ENCODE measurements at places on chromosomes 12 and 14.

- DNase-seq, result no peak
Measured at GRCh38 chr12:45503899-45504298, 225.6 kb upstream of the ARID2 start.

- no peak for DNase-seq
Measured at GRCh38 chr14:38212111-38212510, 4.4 kb downstream of the SSTR1 start.

- DNase-seq, result no peak
Measured at GRCh38 chr14:90452366-90452765, 55.5 kb downstream of the CALM1 start.

- DNase-seq, result no peak
Measured at GRCh38 chr14:21317398-21317797, 37.5 kb downstream of the RPGRIP1 start.

- no peak for DNase-seq
Measured at GRCh38 chr12:82326905-82327503, 31.2 kb downstream of the CCDC59 start.

- peak; percentile 58 for DNase-seq
Measured at GRCh38 chr14:60327447-60328331, 78.7 kb downstream of the PPM1A start.

GRCh38 chr14:51328064-51328771 lies 88.2 kb downstream of the TMX1 start:
- DNase-seq, result no peak

- no peak for DNase-seq
Measured at GRCh38 chr12:49730568-49731101, 10.7 kb upstream of the TMBIM6 start.

- DNase-seq, result no peak
Measured at GRCh38 chr14:102610968-102611811, 18.7 kb downstream of the RCOR1 start.

DNA sequence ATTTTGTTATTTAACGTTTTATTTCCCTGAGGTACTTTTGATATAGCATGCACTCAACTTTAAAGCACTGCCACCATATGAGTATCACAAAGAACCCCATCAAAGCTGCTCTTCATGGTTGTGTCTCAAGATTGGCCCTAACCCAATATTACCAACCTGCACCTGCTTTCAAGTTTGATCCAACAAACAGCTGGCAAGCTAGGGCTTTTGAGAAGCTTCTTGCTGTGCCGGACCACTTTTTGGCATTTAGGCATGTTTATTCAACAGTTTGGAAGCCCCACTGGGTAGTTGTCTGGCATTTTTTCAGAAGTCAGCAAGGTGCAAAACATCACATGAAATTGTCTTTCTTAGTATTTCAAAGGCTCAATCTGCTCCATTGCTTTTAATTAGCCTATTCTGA lies 137.2 kb upstream of the PLEKHA5 start:
- DNase-seq, result no peak

DNA sequence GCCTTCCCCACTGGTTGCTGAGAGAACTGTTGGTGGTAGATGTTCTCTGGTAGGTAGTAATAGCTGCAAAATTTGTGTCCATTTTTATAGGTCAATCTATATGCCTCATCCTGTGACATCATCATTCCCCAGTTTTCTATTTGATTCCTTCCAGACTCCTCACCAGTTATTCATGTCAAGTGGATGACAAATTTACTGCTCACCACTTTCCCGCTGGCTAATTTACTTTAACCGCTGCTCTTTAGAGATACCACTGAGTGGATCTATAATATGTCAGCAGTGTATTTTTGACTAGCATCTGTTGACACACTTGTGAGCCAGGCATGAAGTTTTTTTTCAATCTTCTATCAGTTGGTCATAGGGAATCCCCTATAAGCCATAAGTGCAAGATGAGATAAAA lies 24.6 kb downstream of the GPR65 start:
- no peak for DNase-seq

GRCh38 chr12:12562016-12562483 lies 613 bp downstream of the DUSP16 start:
- DNase-seq, result peak; percentile 37

- no peak for DNase-seq
Measured at GRCh38 chr12:2039034-2039433, 13.8 kb upstream of the CACNA1C start.

GRCh38 chr12:20931894-20932293 lies 121.4 kb downstream of the SLCO1B3 start:
- DNase-seq, result no peak

DNA sequence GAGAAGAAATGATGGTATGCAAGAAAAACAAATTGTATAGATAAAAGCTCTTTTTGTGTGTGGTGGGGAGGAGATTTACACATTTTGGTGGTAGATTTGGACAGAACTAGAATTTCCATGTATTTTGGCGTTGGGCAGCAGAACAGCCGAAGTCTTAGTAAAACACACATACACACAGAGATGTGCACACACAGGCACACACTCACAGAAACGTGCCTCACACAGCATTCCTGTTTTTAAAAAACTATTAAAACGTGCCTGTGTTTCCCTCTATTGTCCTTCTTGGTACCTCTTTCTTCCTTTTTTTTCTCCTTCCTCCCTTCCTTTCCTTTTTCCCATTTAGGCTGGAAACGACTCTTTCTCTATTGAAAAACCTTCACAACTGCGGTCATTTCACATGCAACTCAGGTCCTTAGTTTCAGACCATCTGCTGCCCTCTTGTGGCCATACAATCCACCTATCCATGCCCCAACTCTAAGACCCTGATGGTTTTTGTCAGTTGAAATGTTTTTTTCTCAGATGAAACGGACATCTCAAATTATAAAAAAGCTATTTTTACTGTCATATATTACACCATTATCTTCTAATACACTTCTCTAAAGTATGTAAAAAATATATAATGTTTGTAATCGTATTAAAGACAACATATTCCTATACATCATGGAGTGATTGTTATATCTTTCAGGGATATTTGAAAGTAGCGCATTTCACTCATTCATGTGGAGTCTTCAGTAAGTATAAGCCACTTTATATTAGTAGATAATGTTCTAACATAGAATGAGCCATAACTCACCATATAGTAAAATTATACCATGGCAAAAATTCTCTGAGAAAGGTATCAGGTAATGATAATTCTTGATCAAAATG lies 386.7 kb upstream of the NOVA1 start:
- no peak for DNase-seq

DNA sequence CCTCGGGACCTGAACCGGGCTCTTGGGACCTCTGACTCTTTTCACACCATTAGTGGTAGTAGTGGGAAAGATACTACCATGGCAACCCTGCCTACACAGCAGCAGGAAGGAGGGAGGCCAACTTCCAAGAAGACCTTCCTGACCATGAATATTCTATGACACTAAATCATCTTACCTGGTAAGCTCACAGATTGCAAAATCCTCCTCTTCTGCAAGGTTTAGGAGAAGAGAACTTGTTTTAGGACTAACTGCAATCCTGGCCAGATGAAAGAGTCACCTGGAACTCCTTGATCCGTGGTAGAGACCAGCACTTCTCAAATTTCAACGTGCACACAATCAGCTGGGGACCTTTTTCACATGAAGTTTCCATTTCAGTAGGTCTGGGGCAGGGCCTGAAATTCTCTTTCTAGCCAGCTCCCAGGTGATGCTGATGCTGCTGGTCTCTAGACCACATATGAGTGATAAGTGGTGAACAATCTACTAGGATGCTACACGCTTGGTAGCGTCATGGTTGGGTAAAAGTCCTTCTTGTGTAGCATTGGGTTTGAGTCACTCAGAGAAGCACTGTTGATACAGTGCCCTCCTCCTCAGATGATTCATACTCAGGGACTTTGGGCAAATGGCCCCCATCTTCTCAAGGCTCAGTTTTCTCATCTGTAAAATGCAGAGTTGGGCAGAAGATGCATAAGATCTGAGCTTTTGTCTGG lies 35.6 kb upstream of the FICD start:
- no peak for DNase-seq

DNA sequence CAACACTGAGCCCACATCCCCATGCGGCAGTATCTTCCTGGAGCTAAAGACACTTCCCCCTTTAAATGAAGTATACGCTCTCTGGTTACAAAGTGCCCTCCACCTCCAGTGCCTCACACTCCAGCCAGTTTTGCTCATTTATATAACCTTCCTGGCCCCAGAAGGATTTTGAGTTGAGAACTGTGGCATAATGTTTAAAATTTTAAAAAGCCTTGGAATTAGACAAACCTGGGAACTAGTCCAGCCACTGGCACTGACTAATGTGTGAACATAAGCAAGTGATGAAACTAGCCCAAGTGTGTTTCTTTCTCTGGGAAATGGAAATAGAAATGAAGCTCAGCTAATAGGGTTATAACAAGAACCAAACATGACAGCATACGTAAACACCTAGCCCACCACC lies 723.7 kb upstream of the USP15 start:
- DNase-seq, result no peak

DNA sequence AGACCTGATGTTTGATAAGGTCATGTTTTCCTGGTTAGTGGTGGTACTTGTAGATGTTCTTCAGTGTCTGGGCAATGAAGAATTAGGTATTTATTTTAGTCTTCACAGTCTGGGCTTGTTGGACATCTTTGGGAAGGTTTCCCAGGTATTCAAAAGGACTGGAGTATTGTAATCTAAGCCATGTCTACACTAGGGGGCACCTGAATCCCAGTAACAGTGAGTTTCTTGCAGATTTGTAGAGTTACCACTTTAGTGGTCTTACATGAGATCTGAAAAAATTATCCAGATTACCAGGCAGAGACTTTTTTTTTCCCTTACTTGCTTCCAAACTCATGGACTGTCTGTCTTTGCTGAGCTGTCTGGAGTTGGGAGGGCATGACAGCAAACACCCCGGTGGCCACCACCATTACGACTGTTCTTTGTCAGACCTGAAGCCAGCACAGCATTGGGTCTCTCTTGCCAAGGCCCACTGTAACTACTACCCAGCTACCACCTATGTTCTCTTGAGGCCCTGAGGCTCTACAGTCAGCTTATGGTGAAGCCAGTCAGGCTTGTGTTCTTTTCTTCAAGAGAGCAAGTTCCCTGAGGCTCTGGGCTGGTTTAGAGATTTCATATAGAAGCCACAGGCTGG lies 820.7 kb upstream of the FBXO33 start:
- DNase-seq, result no peak

DNA sequence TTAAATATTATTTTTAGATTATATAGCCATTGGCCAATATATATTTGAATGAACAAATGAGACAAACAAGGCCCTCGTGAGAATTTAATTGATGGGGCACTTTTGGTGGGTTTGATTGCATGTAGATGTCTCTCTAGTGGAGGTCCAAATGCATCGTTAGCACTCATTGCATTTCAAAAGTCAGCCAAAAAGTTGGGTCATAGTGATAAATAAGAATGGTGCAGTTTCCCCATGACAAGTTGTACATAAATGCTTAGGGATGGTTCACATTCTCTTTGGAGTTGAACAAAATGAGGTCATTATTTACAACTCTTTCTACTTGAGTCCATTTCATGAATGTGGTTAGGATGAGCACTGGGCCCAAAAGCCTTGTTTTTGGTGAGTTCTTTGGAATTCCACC lies 1.0 kb downstream of the BEST3 start:
- no peak for DNase-seq

DNA sequence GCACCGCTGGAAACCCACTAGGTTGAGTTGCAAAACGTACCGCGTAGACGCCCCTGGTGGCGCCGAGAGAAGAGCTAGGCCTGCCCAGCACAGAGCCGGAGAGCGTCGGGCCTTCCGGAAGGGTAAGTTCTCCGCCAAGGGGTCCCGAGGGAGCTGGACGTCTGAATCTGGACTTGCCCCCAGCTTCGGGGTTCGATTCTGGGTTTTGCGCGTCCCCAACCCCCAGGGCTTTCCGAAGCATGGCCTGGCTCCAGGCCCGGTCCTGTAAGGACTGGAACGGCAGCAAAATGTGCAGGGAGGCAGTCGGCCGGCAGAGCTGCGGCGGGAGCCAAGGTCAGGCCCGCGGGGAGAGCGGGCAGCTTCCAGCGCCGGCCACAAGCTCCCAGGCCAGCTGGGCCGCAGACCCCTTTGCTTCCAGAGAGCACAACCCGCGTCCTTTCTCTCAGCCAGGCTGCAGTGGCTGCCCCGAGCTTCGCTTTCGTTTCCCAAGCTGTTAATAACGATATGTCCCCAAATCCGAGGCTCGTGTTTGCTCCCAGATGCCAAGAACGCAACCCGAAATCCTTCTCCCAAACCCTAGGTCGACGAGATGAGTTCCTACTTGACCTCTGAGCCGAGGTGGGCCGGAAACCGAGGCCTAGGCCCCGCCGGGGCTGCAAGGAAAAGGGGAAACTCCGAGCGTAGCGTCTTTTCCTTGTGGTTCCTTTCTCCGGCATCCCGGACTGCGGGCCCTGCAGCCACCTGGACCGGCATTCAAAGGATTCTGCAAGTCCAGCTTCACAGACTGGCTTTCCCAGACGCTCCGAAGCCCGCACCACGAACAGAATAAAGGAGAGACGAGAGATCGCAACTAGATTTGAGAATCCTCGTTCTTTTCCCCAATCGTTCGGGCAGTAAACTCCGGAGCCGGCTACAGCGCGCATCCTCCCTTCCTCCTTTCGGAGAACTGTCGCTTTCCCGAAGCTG lies 3.2 kb upstream of the TBX5 start:
- no peak for DNase-seq

DNA sequence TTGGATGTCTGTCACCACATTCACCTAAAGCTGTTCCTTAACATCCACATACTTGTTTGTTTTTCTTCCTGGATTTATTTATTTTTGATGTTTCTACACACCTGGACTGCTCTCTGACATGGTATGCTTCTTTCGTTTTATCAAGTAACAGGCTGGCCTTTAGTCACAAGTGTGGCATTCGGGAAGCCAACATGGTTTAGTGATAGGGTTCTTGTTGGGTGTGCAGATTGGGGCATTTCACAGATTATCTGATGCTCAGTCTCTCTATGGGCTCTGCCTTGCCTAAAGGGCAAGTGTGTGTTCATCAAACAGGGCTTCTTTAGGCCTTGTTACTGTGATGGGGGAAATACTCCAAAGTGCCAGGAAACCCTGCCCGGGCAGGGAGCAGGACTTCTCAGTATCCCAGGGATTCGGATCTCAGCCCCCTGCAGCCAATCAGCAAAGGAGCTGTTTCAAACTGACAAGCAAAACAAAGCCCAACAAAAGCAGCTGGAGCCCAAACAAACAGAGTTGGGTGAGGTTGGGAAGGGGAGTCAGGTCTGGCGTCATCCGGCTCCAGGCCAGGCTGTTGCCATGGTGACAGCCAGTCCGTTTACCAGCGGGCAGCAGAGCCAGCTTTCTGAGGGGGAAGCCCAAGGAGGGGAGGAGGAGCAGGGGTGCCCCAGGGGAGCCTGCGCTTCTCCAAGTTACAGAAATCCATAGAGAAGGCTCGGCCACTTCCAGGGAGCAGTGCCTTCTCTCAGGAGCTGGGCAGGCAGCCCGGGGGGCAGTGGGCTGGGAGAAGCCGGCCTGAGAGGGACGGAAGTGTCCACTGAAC lies 31.9 kb downstream of the FOS start:
- DNase-seq, result no peak

GRCh38 chr14:90287791-90288190 lies 31.4 kb downstream of the PSMC1 start:
- no peak for DNase-seq

Data from activated B cell treated with CpG ODN at 0.5 μM for 24 hours (primary cell).